ENCODE measurements at places on chromosomes 11 and 22. TPM values are rescaled to one million over a fixed set of nuclear protein-coding genes. Genes with fewer than 3 reads are reported as not detected.
A peak's percentile ranks its signal among the peaks of the same experiment; 100 is the strongest.

The ATG2A gene
- total RNA-seq, result 13.2 TPM

The HEPHL1 gene
- total RNA-seq, result 4.3 TPM

GRCh38 chr11:32706985-32707741 lies 87.3 kb downstream of the CCDC73 start:
- peak; percentile 59 for DNase-seq

- DNase-seq, result peak; percentile 86
Measured at GRCh38 chr11:88414385-88414861, 76.9 kb upstream of the CTSC start.

DNA sequence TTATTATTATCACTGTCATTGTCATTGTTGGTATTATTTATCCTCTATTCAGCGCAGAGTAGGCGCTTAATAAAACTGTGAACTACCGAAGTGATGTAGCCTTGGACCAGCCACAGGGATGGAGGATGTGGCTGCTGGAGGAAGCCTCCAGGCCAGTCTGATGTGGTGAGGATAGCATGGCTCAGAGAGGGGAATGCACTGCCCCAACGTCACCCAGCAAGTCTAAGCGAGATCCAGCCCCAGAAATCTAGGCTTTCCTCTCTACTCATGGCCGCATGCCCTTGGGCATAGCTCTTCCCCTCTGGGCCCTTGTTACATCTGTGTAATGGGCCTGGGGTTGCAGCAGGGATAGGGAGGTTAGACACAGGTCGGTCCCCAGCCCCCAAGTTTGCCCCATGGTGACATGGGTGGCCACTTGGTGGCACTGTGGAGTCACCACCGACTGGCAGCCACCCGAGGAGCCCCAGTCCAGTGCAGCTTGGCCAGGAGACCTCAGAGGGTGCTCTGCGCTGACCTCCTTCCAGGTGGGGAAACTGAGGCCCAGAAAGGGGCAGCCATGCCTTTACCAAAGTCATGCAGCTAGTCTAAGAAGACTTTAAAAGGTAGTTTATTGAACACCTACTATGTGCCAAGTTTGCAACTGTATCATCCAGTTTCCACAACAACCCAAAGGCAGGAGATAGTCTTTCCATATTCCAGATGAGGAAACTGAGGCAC lies 395.7 kb downstream of the MN1 start:
- peak; percentile 41 for DNase-seq

DNA sequence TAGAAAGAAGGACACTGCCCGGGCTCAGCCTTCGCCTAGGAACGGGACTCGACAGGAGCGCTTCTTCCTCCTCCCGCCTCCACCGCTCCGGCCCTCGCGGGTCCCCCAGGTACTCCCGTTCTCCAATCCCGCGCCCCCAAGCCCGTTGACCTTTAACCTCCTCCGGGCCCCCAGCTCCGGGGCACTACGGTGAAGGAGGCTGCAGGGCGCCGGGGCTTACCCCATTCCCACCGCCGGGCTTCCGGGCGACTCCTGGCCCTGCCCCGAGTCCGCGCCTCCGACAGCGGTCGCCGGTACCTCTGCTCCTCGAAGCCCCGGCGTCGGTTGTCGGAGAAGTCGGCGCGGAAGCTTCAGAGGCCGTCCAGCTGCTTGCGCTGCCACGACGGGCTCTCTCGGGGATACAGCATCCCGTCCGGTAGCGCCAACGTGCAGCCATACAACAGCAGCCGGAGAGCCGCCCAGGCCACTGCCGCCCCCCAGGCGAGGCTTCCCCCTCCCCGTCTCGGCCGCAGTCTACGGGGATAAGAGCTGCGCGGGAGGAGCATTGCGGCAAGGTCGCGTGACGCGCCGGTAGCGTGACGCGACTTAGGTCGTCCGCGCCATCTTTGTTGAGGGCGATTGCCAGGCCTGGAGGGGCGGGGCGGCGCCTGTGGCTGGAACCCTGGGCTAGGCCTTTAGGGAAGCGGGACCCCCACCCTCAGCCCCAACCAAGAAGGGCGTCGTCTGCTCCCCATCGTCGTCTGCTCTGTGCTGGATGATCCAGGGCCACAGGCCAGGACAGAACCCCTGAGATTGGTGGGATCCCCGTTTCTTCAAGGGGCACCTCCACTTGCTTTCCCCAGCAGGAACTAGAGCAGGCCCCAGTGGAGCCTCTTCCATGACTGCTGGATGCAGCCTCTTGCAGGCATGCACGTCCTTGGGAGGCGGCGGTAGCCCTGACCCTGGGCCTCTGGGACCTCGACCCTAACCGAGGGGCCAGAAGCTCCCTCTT lies 26.3 kb downstream of the RGL4 start:
- peak; percentile 89 for DNase-seq

GRCh38 chr11:122668562-122669090 lies 13.1 kb downstream of the UBASH3B start:
- DNase-seq, result peak; percentile 66

GRCh38 chr11:70573701-70574151 lies 175.4 kb downstream of the CTTN start:
- DNase-seq, result no peak

- DNase-seq, result no peak
Measured at GRCh38 chr11:19968860-19969259, 191.4 kb downstream of the DBX1 start.

DNA sequence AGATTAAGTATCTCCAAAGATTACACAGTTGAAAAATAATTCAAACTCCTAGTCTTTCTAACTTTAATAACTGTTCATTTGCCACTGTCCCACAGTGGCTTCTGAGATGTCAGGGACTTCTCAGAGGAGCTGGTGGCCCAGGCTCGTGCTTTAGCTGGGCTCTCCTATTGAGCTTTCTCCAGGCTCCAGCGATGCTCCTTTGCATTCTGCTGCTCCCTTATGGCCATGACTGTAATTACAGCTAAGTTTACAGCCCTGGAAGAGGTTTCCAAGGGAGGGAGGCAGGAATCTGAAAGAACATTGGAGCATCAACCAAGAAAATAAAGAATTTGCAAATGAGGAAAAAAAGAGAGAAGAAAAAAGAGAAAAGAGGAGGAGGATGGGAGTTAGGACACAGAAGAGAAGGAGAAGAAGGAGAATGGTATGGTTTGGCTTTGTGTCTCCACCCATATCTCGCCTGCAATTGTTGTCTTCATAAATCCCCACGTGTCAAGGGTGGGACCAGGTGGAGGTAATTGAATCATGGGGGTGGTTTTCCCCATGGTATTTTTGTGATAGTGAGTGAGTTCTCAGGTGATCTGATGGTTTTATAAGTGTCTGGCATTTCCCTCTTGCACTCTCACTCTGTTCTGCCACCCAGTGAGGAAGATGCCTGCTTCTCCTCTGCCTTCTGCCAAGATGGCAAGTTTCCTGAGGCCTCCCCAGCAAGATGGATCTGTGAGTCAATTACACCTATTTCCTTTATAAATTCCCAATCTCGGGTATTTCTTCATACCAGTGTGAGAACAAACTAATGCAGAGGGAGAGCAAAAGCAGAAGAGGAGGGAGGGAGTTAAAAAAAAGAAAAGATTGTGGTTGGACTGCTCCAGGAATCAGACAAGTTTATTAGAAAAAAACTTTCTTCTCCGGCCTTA lies 857.0 kb downstream of the KCNA4 start:
- DNase-seq, result peak; percentile 73

- DNase-seq, result no peak
Measured at GRCh38 chr22:37639070-37639760, at the start of gene SH3BP1. Gene SH3BP1 (plus strand): TSS chr22:37639669. CDS start chr22:37639788, 119 bp downstream.
